Right renal cortex interstitium (tissue), 3 donors: ENCODE measurements at places on chromosomes 12 and 14. TPM values are rescaled to one million over a fixed set of nuclear protein-coding genes. Genes with fewer than 3 reads are reported as not detected.

C3AR1 gene
- 3.4 TPM for polyA plus RNA-seq

RTL1 gene
- not detected for polyA plus RNA-seq

KRT6C gene
- not detected for polyA plus RNA-seq

GPR84 gene
- 0.11 TPM for polyA plus RNA-seq

TAS2R7 gene
- polyA plus RNA-seq, result not detected

- no peak for DNase-seq
Observed at GRCh38 chr14:99235582-99236320, 36.2 kb downstream of the BCL11B start.

- DNase-seq, result no peak
Observed at GRCh38 chr14:65128096-65128495, 25.8 kb upstream of the MAX start.

DNA sequence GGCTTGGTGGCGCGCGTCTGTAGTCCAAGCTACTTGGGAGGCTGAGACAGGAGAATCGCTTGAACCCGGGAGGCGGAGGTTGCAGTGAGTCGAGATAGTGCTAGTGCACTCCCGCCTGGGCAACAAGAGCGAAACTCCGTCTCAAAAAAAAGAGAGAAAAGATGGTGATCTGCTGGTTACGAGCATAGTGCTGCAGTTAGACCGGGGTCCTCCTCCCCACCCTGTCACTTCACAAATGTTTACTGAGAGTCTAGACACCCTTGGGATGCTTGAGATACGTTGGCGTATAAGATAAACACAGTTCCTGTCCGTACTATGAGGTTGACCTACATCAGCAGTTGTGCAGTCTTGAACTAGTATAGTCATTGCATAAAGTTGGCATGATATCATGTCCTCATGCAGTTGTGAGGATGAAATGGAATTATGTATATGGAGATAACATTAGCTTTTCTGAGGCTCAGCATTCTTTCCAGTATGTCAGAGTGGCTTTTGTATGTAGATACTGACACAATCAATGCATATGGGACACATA is 787 bp downstream of the ACAD10 start:
- DNase-seq, result no peak

GRCh38 chr12:101925935-101926334 is 48.6 kb downstream of the DRAM1 start:
- DNase-seq, result no peak

DNA sequence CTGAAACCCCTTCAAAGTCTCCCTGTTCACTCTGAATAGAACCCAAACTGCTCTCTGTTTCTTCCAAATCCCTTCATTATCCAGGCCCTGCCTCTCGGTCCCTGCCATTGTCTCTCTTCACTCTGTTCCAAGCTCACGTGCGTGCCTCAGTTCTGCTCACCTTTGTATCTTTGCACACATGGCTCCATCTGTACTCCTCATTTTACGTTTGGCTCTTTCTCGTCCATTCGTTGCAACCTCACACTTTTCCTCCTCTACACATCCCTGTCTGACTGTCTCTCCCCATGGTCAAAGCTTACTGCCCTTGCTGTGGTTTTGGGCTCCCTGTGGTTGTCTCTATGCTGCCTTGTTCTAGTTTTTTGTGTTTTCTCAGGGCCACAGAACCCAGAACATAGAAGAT is 1054.5 kb downstream of the BCL11B start:
- DNase-seq, result no peak

GRCh38 chr12:106134294-106134949 is 4.3 kb downstream of the NUAK1 start:
- no peak for DNase-seq

GRCh38 chr12:120118321-120119061 is 1.9 kb upstream of the RAB35 start:
- no peak for DNase-seq

DNA sequence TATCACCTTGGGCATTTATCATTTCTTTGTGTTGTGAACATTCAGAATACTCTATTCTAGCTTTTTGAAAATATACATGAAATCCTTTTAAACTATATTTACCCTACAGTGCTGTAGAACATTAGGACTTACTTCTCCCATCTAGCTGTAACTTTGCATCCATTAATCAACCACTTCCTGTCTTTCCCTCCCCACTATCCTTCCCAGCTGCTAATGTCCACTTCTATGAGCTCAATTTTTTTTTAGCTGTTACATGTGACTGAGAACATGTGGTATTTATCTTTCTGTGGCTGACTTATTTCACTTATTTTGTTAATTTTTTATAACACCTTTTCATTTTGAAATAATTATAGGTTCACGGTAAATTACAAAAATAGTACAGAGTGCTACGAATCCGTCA is 136.0 kb downstream of the LMNTD1 start:
- no peak for DNase-seq

- no peak for DNase-seq
Observed at GRCh38 chr14:102560458-102561261, 31.8 kb upstream of the RCOR1 start.

DNA sequence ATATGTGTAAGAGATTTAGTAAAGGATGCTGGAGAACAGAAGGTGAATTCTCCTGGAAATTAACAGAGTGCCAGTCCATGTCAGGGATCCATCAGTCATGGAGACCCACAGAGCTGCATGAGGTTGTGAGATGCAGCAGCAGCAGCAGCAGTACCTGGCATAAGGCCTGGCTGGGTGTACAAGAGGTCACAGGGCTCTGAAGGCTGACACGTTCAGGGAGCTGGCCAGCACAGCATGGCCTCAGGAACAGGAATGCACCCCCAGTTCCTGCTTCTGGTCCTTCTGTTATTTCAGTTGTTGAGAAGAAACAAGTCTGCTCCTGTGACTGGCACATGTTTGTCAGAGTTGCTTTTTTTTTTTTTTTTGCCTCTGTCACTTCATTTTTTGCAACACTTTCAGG is 210.8 kb downstream of the CNTN1 start:
- DNase-seq, result no peak

GRCh38 chr12:3204143-3204542 is 127.0 kb downstream of the TSPAN9 start:
- DNase-seq, result no peak

- no peak for DNase-seq
Observed at GRCh38 chr12:18296909-18297280, 35.6 kb downstream of the PIK3C2G start.

DNA sequence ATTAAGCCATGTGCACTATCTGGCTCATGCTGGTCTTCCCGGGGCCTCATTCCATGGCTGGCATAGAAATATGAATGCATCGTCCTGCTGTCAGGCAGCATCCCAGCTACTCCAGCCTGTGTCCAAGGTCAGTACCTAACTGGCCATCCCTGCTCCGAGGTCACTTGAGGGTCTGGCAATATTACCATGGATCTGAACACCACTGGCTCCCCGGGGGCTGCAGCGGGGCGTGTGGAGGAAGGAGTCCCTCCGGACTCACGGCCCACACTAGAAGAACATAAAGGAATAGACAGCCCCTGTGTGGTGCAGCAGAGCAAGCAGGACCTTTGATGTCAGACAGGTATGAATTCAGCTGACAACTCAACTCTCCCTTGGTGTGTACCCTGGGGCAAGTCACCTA is 19.2 kb downstream of the ESRRB start:
- DNase-seq, result no peak
